ENCODE measurements at places on chromosomes 3 and 15.
A peak's percentile ranks its signal among the peaks of the same experiment; 100 is the strongest.

DNA sequence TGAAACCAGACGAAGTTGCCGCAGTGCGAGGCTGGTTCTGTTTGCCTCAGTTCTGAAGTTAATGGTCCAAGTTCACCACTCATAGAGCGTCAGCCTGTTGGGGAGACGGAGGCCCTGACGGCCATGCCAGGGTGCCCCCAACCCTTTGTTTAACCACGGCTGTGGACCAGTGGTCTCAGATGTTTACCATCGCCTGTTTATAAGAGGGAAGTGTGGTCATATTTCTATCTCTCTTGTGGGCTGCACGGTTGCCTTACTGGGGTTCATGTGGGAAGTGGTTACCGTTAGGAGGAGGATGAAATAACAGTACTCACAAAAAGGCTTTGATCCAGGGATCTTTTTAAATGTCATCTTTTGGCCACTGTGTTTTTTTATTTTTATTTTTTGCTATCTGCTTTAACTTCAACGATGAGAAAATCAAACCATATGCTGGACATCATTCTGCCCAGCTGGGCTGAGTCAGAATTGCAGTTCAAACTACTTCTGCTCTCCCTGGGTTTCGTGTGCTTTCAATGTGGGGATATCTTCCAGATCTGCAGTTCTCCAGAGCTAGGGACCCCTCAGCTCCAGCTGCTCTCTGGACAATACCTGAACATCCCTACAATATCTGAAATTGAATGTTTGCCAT is 17.8 kb downstream of the SMAD3 start:
- no peak for DNase-seq

DNA sequence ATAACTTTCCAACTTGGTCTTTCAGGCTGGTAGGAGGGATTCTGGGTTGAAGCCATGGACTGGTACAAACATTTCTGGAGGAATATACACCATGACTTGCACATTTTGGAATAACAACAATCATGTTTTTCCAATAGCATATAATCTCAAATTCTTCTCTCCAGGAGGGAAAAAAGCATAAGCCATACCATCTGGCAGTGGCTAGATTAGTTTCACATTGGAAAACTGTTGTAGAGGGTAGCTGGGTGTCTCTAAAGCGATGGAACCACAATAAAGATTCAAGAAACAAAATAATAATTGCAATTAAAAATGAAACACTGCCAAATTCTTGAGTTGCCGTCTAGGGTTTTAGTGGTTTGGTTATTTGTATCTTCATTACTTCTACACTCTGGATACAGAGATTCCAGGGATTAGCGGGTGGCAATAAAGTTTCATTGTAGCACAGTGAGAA is 278.5 kb upstream of the RASGRP1 start:
- no peak for DNase-seq

GRCh38 chr15:51621155-51621765 is 1.3 kb downstream of the DMXL2 start:
- DNase-seq, result no peak

DNA sequence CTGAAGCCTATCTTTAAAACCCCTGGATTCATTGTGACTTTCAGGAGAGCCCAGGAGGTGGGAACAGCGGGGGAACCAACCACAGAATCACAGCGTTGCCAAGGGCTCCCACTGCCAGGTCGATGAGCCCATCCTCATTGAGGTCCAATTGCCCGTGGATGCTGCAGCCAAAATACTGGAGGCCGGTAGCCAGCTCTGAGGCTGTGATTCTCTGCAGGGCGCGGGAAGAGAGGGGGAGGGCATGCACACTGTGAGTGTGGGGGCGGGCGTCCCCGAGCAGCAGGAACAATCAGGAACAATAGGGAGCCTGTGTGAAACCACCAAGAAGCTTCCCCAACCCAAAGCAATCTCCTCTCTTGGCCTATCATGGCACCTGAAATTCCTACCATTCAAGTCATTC is 53.4 kb downstream of the FEM1B start:
- DNase-seq, result no peak

GRCh38 chr3:147735616-147736015 is 326.5 kb downstream of the ZIC1 start:
- no peak for DNase-seq

GRCh38 chr3:100796556-100796955 is 87.3 kb downstream of the TFG start:
- DNase-seq, result no peak

DNA sequence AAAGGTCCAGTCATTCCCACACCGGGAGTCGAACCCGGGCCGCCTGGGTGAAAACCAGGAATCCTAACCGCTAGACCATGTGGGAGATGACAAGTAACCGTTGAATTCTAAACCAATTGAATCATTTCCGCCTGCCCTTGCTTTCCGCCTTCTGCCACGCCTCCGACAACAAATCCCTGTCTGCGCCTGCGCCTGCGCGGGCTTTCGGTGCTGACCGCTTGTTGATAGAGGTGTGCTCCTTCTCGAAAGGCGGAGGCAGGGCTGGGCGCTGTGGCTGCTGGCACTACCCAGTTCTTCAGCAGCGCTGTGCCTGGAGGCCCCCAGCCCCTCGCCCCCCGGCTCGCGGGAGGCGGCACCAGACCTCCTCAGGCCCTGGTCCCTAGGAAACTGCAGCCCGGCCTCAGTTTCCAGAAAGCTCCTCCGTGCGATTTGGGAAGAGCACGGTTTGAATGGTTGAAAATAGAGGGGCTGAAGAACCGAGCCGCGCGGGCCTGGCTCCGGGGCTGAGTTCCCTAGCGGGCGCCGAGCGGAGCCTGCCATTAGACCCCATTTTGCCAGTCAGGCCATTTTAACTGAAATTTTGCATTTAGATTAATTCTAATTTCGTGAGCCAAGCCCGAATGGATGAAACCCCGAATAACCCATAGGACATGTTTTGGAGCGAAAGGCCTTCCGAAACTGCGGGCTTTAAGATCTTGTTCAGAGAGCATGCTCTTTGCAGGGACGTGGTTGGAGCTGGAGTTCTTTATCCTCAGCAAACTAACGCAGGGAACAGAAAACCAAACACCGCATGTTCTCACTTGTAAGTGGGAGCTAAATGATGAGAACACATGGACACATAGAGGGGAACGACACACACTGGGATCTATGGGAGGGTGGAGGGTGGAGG is 219.3 kb upstream of the ATP10A start:
- peak; percentile 88 for DNase-seq

- no peak for DNase-seq
Observed at GRCh38 chr15:70147178-70147760, 49.6 kb upstream of the TLE3 start.

GRCh38 chr3:42673082-42673481 is 12.3 kb upstream of the KLHL40 start:
- DNase-seq, result no peak

GRCh38 chr15:87368511-87368910 is 888.0 kb downstream of the NTRK3 start:
- DNase-seq, result no peak

- DNase-seq, result no peak
Observed at GRCh38 chr15:26210980-26211379, 347.9 kb upstream of the ATP10A start.

GRCh38 chr3:66239513-66240123 is 18.8 kb downstream of the SLC25A26 start:
- DNase-seq, result no peak

- no peak for DNase-seq
Observed at GRCh38 chr15:68601206-68602197, 22.7 kb downstream of the CORO2B start.

DNA sequence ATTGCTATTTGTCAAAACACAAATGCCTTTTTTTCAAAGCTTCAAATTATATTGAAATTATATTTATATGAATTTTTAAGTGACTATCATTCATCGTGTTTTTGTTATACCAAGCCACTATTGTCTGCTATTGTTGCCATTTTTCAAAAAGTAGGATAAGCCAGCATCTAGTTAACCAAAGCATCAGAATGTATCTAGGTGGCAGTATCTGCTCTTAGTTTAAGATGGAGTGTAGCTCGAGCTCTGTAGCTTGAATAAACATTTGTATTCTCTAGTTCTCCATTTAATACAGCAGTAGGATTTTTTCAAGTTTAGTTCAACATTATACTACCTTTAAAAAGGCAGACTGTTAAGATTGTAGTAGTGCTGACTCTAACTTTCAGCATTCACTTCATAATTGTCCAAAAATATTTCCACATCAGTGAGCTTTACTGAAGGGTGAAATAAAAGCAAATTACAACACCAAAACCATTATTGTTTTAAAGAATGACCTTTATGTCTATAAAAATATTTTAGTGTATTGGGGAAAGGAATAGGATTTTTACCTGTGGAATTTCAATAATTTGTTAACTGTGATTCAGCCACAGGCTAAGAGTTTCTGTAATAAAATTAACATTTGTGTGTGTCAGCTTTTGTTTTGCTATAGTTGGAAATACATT is 19.6 kb upstream of the C15orf61 start:
- no peak for DNase-seq

DNA sequence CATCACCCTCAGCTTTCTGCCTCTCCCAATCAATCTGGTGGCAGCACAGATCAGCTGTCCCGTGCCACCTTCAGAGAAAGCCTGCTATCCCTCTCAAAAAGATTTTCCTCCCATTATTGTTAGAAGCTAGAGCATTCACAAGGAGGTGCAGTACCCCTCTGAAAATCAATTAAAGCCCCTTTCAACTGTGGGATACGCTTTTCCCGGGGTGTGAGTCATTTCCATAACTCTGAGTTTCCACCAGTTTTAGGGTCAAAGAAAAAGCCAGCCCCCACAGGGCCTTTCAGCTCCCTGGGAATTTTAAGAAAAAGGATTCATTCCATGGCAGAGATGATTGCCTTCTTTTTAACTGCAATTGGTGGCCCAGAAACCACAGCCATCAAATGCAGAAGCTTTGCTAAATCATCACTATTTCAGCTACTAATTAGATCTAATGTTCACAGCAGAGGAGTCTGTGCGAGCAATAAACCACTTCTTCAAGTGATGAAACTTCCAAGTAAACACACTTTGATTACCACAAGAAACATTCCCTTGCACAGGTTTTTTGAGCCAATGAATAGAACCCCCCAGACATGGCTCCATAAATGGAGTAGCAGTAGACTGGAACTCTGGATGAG is 270.0 kb upstream of the TPRG1 start:
- no peak for DNase-seq

- DNase-seq, result no peak
Observed at GRCh38 chr3:129016356-129016719, 15.2 kb downstream of the EFCC1 start.

DNA sequence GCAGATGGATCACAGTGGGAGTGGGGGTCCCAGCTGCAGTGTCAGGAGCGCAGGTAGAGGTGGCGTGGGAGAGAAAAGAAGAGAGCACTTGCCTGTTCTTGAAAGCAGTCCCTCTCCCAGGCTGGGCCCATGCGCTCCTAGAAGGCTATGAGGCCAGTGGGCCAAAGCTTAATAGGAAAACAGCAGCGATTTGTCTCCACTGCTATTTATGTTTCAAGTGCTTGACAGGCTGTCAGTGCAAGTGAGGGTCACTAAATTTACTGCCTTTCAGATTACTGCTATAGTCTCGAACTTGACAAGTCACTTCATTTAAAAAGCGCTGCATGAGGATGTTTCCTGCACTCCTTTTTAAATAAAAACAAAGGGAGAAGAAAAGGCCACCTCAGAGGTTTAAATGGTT is 239.5 kb downstream of the GAP43 start:
- DNase-seq, result no peak

DNA sequence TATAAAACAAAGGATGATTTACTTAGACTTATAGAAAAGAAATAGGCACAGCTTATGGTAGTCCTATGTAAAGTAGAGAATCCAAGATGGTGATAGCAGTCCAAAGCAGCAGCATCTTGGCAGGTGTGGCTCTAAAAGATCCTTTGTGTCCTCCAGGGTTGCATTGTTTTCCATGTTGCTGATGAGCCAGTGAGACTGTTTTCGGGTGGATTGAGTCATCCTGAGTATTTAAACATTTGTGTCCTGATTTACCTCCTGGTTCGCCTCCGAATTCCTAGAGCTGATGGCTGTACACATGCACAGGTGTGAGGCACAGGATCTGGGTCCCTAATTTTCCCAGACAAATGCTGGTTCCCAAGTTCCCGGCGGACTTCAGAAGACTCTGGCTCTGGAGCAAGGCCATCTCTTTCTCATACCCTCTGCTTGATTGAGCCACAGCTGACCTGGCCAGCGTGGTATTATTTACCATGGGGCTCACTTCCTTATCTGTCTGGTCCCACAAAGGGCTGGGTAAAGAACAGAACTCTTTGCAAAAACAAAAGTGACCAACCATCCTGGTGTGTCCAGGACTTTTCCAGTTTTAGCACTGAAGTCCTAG is 51.0 kb downstream of the ARNT2 start:
- no peak for DNase-seq

- DNase-seq, result no peak
Observed at GRCh38 chr3:192570821-192571791, 156.2 kb downstream of the FGF12 start.

GRCh38 chr3:178847190-178847589 is 224.4 kb downstream of the ZMAT3 start:
- DNase-seq, result no peak

- no peak for DNase-seq
Observed at GRCh38 chr3:156693166-156693565, 18.8 kb downstream of the TIPARP start.

DNA sequence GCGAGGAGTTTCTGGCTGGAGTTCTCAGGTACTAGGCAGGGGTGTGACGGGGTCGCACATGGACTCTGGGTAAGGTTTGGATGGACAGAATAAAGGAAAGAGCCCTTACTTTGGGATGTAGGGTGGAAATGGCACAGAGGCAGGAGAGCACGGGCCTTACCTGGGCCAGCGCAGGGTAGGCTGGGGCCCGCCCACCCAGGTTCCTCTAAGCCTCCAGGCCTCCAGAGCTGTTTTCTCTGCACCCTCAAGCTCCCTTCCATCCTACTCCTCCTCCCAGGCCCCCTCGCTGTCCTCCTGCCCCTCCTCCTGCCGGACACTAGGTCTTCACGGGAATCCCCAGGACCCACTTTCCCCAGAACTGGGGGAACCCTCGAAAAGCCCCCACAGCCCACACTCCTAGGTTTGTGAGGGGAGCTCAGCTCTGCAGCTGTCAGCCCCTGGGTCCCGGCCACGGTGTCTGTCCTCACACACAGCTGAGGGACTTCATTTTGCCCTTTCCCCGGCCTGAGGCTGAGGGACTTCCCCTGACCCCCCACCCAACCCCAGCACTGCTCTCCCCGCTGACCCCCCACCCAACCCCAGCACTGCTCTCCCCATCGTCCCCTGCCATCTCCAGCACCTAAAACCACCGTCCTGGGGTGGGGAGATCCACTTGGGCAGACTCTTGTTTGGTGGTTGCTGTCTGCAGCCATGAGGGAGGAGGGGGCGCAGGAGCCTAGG is 53.0 kb upstream of the PCSK6 start:
- no peak for DNase-seq

GRCh38 chr3:134332344-134332743 is 41.9 kb downstream of the AMOTL2 start:
- no peak for DNase-seq

- no peak for DNase-seq
Observed at GRCh38 chr3:99418209-99418635, 220.2 kb upstream of the COL8A1 start.
